Activated naive CD8-positive, alpha-beta T cell treated with anti-CD3 and anti-CD28 coated beads, Interleukin-2, amount 50 U/mL, for 16 hours (primary cell): ENCODE measurements at places on chromosomes 13 and 19.
A peak's percentile ranks its signal among the peaks of the same experiment; 100 is the strongest.

GRCh38 chr19:4449639-4450028 is 8.0 kb downstream of the UBXN6 start:
- DNase-seq = no peak

DNA sequence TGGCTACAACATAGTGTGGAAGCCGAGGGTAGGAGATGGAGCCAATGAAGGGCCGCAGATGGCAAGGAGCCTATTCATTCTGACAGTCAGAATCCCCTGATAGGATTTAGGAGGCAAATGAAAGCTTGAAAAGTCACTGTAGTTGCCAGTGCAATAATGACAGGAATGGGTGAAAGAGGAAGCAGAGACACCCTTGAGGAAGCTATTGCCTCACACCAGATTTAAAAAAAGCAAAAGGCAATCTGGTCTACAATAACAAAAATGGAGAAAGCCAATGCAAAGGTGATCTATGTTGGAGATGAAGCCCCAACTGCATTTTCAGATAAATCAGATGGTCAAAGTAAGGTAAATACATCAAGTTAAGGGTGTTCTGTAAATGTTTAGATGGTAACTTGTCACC is 158.5 kb downstream of the TUBA3C start:
- no peak for DNase-seq

DNA sequence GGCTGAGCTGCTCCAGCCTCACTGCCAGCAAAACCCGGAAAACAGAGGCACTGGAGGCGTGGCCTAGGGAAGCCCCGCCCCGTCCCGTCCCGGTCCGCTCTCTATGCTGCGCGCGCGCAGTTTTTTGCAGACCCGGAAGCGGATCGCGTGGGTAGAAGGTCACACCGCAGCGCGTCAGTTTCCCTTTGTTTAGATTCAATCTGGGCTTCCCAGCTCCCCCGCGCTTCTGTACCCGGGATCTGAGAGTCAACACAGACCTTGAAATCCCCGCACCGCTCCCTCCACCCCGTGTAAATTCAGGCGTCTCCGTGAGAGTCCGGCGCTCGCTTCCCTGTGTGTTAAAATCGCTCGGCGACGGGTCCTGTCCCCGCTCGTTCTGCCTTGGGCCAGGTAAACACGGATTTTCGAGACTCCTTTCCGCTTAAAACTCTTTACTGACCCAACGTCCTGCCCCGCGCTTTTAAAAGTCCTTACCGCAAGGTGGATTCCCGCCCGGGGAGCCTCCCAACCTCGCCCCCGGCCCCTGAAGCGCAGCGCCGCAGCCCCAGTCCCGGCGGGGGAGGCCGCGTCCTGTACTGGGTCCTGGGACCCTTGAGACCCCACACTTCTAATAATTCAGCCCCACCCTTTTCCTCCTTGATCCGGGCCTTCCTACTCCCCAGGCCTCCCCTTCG is at the start of gene ZNF610:
Gene ZNF610, plus strand, starts transcription at position 127 of the 674 bp plus-strand sequence. CDS start 12,930 bp downstream, outside the sequence.
- peak; percentile 78 for DNase-seq

DNA sequence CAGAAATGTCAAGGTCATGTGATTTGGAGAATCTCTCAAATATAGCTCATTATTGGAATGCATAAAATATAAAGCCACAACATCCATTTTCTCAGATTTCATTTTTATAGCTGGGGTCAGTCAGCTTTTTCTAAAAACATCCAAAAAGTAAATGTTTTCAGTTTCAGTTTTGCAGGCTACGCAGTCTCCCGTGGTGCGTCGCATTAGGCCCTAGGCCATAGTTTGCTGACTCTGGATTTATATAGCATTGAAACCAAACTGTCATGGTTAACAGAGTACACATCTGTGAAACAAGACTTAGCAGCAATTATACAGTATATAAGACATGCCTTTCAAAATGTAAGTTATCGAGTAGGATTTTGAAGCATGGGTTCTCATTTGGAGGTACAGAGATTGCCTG is 140.0 kb downstream of the IRS2 start:
- no peak for DNase-seq

DNA sequence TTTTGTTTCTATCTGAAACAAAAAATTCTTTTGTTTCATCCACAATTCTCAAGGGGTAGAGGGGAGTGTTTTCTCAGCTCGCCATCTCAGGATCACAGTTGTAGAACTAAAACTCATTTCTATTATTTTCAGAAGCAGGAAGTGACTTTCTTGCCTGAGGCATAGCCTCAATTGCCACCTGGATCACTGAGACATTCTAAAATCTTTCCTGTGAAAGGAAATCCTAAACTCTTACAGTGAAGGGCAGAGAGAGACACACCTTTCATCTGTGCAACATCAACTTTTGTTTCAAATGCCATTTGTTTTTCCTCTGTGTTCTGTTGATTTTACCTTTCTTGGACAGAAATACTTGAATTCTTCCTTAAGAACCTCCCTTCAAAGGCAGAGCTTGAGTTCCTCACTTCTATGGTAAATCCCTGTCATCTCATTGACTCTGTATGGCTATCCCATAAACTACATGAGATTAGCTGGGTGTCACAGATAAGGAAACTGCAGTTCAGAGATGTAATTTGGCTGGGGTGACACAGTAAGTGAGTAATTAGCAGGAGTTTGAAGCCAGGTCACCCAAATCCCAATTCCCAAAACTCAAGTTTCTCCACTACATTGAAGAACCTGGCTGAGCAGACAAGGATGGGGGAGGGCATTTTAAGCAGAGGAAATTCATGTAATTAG is 224.4 kb upstream of the HTR2A start:
- no peak for DNase-seq

DNA sequence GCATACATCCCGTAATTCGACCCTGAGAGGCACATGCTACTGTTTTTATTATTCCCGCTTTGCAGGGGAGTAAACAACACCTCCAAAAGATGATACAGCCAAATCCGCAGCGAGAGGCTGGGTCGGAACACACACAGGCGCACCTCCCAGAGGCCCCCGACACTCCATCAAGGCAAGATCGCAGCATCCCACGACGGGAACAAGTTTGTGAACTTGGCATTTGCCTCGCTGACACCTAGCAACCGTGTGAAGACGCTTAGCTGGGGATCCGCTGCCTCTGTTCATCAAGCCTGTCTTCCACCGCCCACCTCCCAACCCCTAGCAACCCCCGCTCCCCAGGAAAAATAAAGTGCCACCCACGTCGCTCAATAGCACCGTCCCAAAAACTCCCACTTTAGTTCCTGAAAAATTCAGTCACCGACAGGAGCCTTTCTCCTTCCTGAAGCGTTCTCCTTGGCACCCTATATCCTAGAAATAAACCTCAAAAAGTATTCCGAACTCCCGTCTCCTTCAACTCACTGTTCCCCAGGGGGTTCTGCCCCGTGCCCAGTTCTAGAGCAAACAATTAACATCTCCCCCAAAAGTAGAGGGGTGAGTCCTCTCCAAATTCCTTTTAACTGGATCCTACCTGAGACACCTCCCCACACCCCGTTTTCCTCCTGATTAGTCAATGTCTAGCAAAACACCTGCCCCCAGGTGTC is 1.7 kb downstream of the GNG7 start:
- DNase-seq = no peak

GRCh38 chr19:17538684-17539237 is 16.7 kb upstream of the COLGALT1 start:
- DNase-seq = no peak

GRCh38 chr13:38763446-38764381 is 76.8 kb downstream of the FREM2 start:
- no peak for DNase-seq

GRCh38 chr19:51439021-51439465 is 19.2 kb downstream of the SIGLEC8 start:
- no peak for DNase-seq

DNA sequence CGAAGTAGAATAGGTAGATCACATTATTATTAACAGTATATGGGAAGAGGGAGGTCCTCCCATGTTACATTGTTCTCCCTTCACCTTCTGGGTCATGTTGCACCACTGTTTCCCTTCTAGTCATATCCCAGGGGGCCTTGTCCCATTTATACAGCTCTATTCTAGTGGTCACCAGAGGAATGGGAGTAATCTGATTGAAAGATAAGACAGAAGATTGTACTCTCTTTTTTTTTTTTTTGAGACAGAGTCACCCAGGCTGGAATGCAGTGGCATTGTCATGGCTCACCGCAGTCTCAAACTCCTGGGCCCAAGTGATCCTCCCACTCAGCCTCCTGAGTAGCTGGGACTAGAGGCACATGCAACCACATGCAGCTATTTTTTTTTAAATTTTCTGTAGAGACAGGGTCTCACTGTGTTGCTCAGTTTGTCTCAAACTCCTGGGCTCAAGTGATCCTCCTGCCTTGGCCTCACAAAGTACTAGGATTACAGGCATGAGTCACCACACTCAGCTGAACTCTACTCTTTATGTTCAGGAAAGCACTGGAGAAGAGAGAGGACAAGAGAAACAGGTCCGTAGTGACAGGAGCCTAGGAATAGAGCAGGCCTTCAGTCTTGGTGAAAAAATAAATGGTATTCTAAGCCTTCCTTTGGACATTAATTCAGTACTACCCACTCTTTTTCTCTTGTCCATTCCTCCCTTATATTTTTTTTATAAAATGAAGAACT is 4.3 kb upstream of the ZNF529 start:
- DNase-seq = no peak
